ENCODE measurements at places on chromosomes 11 and 22.

DNA sequence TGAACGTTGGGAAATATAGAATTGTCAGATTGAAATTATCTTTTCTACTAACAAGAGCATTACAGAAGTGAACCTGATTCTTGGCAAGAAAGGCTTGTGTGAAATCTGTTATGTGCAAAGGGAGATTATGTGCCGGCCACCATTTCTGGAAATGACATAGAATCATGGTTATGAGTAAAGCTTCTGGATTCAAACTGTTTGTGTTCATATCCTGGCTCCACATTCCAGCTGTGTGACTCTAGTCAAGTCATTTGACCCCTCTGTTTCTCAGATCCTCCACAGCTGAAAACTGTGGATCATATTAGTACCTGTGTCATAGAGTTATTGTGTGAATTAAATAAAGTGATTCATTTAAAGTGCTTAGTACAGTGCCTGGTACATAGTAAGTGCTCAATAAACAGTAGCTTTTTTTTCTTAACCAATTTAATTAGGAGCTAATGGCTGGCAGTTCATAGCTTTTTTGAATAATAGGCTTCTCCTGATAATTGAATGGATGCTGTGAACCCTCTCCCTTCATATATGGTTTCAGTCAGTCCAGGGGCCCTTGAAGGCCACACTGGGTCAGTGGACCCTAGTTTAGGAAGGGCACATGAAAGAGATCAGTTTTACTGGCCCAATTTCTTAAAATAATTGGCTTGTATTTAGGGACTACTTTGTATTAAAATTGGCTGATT, 34.6 kb downstream of the EHF start:
- peak; percentile 89 for DNase-seq

DNA sequence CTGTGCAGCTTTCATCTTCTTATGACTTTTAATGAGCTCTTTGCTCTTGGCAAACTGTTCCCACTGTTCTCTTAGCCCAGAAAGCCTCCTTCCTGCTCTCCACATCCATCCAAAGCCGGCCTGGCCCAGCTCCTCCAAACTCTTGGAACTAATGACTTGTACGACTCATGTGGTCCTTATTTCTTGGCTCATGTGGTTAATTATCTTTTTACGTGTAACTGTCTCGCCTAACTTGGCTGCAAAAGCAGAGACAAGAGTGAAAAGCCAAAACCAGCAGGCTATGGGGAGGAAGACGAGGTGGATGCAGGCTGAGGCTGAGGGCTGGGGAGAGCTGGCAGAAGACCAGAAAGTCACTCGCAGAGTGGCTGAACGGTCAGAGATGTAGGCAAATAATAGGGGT, 5.5 kb downstream of the CSNK2A3 start:
- DNase-seq: no peak

- peak; percentile 91 for DNase-seq
Measured at GRCh38 chr11:859394-860131, 16.9 kb downstream of the TSPAN4 start.

- DNase-seq: no peak
Measured at GRCh38 chr22:26588729-26589366, 1.1 kb downstream of the TPST2 start.

DNA sequence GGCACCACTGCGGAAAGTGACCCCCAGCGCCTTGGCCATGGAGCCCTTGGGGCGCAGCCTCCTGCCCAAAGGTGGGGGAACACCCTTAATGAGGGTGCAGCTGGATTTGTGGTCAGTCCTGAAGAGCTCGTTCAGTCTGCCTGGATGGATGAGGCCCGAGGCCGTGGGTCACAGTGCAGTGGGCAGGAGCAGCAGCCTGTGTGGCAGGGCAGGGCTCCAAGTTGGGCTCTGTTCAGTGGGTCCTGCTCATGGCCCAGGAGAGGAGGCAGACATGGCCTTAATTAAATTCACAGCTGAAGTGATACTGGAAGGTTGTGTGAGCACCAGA, 33.3 kb downstream of the FAM83F start:
- no peak for DNase-seq

- peak; percentile 40 for DNase-seq
Measured at GRCh38 chr22:25420925-25421904, 143.3 kb upstream of the GRK3 start.

GRCh38 chr11:78266451-78266850, 77.7 kb downstream of the USP35 start:
- no peak for DNase-seq

GRCh38 chr11:108663154-108663877, 1.6 kb upstream of the DDX10 start:
- no peak for DNase-seq

GRCh38 chr11:11822946-11823345, 18.8 kb upstream of the USP47 start:
- no peak for DNase-seq

- DNase-seq: no peak
Measured at GRCh38 chr11:14702760-14703159, 59.2 kb downstream of the PDE3B start.

- no peak for DNase-seq
Measured at GRCh38 chr22:29202212-29203192, 3.2 kb upstream of the EMID1 start.

- no peak for DNase-seq
Measured at GRCh38 chr11:125235071-125235471, 70.5 kb downstream of the PKNOX2 start.

DNA sequence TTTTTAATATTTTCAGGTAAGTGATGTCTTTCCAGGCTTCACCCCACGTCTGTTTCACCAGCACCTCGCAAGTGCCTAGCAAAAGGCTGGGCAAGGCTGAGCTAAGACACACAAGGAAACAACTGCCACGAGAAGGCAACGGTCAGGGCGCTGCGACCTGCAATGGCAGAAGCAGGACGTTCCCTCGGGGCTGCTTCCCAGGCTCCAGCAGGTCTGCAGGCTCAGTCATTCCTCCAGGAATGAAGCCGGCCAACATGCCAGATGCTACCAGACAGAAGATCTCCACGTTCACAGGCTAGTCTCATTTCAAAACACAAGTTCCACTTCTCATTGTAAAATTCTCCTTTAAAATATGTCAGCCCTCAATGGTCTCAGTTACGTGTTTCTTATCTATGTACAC, 45.5 kb downstream of the CELSR1 start:
- peak; percentile 62 for DNase-seq

DNA sequence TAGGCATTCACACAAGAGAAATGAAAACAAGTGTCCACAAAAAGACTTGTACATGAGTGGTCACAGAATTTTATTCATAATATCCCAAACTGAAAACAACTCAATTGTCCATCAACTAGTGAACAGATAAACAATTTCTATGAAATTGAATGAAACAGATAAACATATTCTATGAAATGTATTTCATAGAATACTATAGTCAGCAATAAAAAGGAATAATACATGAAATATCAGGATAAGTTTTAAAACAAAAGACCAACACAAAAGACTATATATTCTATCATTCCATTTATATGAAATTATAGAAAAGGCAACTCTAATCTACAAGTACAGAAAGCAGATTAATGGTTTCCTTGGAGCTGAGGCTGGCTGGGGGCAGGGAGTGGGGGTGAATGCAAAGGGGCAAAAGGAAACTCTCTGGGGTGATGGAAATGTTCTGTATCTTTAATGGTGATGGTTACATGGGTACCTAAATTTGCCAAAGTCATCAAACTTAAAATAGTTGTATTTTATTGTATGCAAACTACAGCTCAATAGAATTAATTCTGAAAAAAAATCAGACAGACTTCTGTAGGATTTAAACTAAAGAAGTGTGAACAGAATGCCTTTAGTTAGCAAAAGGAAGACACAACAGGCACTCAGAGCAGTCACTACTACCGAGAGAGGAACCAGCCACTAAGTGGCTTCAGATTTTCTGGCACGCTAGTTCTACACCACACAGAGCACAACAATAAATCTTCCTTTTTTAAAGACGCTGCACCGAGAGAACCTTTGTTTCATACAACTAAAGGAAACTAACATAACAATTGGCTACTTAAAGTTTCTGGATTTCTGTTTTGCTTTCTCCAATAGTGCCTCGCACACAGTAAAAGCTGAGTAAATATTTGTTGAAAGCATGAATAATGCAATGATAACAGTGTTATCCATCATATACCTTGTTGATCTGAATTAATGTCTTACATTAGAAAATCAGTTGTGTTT, 15.4 kb downstream of the CCDC34 start:
- no peak for DNase-seq

DNA sequence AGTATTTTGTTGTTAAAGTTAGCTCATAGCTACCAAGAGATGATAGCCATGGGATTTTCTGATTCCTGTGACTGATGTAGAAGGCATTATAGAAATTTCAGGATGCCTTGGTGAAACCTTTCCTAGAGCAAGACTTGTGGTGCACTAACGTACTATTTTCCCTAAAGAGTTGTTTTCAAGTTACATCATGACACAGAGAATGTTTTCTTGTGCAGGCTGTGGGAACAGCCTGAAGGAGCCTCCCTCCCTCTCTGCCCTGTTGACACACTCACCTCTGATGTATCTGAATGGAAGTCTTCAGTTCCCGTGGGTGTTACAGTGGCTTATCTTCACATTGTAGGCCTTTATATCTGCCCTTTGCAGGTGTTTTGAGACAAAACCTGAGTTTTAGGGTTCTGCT, 121.6 kb downstream of the LDLRAD3 start:
- peak; percentile 34 for DNase-seq

GRCh38 chr22:38927033-38927781, 30.2 kb upstream of the APOBEC3A start:
- peak; percentile 74 for DNase-seq

DNA sequence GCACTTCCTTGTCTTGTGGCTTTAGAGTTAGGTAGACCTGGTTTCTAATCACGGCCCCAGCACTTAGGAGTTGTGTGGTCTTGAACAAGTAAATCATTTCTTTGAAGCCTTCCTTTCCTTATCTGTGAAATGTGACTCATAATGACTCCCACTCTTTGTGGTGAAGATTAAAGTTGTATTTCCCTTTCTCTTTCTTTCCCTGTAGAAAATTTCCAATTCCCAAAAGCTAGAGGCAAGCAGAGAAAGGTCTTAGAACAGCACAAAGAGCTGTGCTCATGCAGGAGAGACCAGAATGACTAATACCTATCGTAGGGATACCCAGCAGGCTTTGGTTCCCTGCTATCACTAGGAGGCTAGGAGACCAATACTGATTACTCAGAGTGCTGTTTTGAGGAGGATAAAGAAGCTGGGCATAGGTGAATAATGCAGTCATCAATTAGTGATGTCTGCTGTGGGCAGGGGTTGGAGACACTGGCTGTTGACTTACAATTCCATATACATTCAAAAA, 270.7 kb upstream of the SYN3 start:
- peak; percentile 57 for DNase-seq

DNA sequence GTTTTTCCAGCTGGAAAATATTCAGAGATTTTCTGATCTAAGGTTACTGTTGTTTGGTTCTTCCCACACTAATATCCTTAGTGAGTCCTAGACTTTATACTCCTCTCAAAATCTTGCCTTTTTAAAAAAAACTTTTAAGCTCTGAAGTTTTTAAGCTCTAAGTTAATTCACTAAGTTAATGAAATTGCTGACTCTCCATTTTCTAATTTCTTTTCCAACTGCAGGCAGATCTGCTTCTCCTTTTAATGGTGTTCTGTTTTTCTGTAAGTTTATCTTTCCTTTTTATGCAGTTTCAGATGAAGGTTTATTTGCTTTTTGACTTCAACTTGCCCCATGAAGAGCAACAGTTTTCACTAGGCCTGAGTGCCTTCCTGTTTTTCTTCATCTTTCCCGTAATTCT, 125.8 kb upstream of the ARHGAP42 start:
- no peak for DNase-seq
